Stimulated activated CD8-positive, alpha-beta memory T cell treated with anti-CD3 and anti-CD28 coated beads, Interleukin-12 subunit alpha, Interleukin-12 subunit beta, amount 100 ng/mL, for 4 hours (primary cell): ENCODE measurements at places on chromosomes 2 and 18.

DNA sequence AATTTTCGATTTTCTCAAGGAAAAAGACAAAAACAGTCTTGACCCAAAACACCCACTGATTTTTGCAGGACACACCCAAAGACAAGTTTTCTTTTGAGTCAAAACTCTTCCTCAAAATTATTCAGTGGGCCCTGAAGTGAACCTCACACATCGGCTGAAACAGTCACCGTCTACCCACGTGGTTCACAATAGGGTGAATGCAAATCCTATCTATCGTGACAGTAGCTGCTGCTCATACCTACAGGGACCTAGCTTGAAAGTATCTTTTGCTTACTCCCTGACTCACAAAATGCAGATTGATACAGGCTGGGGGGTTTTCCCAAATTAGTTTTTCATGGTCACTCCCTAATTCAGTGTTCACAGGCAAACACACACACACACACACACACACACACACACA lies 10.7 kb upstream of the CD226 start:
- DNase-seq, result no peak

GRCh38 chr18:45833846-45834245 lies 8.4 kb downstream of the SIGLEC15 start:
- DNase-seq, result no peak

DNA sequence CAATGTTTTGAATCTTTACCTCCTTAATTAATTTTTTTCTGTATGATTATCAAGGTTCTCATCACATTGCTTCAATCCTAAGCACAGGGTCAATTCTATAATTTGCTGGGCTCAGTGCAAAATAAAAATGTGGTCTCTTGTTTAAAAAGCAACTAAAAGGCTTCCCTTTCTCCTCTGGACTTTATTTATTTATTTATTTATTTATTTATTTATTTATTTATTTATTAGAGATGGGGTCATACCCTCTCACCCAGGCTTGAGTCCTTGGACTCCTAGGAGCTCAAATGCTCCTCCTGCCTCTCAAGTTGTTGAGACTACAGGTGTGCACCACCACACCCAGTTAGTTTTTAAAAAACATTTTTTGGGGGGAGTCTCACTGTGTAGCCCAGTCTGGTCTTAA lies 710.1 kb upstream of the REG3G start:
- no peak for DNase-seq

- DNase-seq, result no peak
Measured at GRCh38 chr2:9103663-9104277, 100.3 kb upstream of the MBOAT2 start.
